ENCODE measurements at places on chromosomes 2 and 18.

- DNase-seq: no peak
Measured at GRCh38 chr18:77210249-77210648, 39.4 kb upstream of the GALR1 start.

GRCh38 chr2:145802133-145802532 lies 1282.2 kb upstream of the ZEB2 start:
- DNase-seq: no peak

GRCh38 chr2:109331081-109331480 lies 202.1 kb downstream of the SH3RF3 start:
- no peak for DNase-seq

DNA sequence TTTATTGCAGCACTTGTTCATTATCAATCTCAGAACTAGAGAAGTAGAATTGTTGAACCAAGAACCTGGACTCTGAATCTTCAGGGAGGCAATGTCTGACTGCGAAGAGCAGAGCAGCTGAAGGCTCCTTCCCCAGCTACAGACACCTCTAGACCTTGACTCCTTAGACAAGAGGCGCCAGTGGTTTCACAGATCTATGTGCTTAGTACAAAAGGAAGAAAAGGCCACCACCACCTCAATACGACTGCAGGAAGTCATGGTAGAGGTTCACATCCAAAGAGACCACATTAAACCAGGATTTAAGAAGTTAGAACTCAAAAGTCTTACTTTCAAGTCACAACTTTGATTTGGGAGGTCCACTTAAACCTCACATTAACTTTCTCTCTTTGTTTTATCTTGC lies 158.1 kb upstream of the VRK2 start:
- no peak for DNase-seq

GRCh38 chr2:177929662-177930522 lies 142.7 kb downstream of the PDE11A start:
- no peak for DNase-seq

GRCh38 chr2:129299756-129300155 lies 679.7 kb upstream of the RAB6C start:
- DNase-seq: no peak

DNA sequence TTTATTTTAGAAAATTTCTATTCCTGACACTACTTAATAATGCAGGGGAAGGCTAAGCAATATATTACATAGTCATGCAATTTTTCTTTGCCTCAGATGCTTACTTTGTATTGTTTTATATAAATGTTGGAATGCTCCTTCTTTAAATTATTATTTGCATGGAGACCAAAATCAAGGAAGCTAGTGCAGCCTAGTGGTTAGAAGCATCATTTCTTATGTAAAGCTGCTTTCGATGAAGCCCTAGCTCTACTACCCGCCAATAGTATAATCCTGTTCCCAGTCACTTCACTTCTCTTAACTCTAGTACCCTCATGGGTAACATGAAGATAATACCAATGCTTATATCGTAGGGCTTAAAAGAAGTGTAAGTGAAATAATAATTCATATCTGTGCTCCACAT lies 198.9 kb downstream of the LRATD1 start:
- no peak for DNase-seq

DNA sequence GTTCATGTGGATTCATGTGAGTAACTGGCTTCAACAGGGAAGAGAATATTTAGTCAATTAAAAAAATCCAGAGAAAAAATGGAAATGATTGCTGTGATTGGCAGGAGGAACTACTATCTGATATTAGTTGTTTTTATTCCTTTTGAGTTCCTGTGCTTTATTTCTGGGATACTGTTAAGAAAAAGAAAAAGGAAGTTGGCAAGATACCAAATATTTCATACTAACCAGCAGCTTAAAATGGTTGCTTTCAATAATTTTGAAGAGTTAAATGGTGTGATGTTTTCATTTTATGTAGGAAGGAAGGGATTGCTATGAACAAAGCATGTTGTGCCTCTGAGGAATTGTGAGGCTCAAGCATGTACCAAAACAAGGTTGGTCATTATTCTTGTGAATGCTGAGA lies 8.1 kb upstream of the MTX2 start:
- no peak for DNase-seq

DNA sequence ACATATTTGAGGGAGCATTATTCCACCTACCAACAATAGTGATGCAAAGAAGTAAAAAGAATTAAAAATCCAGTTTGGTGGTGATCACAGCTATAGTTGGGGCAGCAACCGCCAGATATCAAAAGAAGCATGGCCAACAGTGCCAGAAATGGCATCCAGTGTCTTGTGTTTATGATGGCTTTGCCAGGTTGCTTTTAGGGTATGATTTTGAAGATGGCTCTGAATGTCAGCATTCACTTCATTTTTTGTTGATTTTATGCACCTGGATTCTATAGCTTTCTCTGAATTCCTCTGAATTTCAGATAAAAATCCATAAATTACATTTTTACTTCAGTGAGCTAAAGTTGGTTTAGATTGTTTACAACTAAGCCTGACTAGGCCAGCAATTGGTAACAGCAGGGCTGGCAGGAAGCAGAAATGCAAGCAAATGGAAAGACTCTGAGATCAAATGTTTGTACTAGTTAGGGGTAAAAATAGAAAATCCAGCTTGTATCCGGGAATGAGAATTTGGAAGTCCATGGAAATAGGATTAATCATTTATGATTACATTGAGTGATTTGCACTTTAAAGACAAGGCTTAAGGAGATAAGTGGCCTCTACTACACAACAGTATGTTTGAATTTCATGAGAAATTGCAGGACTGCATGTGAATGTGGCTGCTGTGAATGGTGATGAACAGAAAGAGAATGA lies 40.4 kb downstream of the COL3A1 start:
- no peak for DNase-seq

DNA sequence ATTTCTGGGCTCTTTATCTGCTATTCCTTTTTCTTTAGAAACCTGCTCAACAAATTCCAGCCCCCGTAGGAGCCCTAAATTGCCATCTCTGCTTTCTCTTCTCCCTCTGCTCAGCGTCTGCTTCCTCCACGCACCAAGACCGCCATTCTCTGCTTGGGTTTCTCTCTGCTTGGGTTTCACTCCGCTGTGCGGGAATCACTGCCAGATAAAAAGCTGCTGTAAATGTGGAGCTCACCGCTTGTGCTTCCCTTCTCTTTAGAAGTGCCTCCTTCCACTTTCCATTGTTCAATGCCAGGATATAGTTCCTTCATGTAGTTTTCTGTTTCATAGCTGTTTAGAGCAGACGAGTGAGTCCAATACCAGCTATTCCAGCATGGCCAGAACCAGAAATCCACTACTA lies 45.9 kb downstream of the TMEM237 start:
- DNase-seq: no peak

GRCh38 chr2:196201229-196202009 lies 30.0 kb upstream of the STK17B start:
- DNase-seq: no peak

DNA sequence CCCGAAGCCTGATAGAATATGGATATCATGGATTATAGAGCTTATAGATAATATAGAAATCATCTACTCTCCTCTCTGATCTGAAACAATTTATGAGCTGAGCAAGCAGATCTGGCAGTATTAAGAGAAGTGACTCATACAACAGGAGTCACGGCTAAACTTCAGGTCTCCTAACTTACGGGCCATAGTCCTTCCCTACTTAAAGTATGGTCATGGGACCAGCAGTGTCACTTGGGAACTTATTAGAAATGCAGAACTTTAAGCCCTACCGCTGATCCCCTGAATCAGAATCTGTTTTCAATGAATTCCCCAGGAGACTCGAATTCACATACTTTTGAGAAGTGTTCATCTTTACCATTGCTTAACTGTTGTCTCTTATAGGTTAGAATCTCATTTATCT lies 195.7 kb upstream of the FANCL start:
- no peak for DNase-seq

GRCh38 chr2:228786901-228787300 lies 484.2 kb downstream of the PID1 start:
- no peak for DNase-seq

DNA sequence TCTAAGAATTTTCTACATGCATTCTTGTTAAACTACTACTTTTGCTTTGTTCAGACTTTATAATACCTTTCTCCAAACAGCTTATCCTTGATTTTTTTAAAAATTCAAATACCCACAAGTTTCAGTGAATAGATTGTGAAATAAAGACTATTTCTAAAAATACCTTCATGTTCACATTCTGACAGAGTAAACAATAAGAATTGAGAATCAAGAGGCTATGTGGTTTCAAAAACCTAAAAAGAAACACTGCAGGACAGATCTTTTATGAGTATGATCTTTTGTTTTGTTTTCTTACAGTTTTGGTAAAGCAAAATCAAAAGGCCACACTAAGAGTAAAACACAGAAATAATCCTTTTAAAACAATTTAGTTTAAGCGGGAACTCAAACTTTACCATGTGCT lies 21.2 kb downstream of the ALS2 start:
- no peak for DNase-seq

GRCh38 chr2:237996021-237996593 lies 29.3 kb downstream of the UBE2F start:
- DNase-seq: no peak

DNA sequence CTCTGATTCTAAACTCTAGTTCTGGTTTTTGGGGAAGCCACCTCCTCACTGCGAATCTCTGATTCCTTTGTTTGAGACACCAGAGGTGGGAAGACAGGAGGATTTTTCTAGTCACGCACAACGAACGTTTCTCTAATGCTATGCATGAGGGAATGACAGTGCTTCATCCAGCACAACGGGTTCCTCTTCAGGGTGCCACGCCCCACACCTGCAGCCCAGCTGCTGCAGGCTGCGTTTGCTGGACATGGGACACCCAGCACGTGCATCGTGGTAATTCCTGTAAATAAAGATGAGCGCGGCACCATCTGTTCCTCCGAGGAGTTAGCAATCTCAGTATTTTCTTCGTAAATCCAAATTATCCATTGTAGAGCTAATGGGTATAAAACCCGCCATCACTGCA lies 37.5 kb upstream of the TPO start:
- no peak for DNase-seq

- no peak for DNase-seq
Measured at GRCh38 chr2:63743982-63744966, 97.4 kb upstream of the UGP2 start.

- no peak for DNase-seq
Measured at GRCh38 chr18:58387716-58388115, 241.2 kb downstream of the ALPK2 start.

- no peak for DNase-seq
Measured at GRCh38 chr2:233600386-233600785, 17.0 kb upstream of the UGT1A8 start.

- DNase-seq: no peak
Measured at GRCh38 chr2:102046135-102046986, 54.6 kb downstream of the IL1R2 start.

DNA sequence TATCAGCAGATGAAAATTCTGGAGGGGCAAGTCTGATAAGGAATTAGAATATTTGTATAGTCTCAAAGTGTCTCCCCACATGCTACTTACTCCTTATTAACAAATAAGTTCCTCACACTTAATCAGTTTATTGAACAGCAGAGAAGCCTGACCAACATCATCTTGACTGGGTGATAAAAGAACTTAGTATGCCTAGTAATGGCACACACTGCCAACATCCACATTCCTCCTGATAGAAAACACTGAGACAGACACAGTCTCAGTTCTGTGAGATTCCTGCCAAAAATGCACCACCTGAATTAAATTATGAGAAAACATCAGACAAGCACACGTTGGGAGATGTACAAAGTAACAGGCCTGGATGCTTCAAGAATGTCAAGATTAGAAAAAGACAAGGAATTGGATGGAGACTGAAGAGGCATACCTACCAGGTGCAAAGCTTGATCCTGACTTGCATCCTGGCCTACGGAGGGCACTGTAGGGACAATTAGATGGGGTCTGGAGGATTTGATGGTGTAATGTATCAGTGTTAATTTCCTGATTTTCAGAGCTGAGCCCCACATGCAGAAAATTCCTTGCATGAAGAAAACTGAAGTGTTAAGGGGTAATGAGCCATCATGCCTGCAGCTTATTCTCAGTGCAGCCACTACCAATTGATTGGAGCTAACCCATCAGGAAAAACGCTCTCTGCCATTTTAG lies 200.4 kb upstream of the SH3BP4 start:
- no peak for DNase-seq

DNA sequence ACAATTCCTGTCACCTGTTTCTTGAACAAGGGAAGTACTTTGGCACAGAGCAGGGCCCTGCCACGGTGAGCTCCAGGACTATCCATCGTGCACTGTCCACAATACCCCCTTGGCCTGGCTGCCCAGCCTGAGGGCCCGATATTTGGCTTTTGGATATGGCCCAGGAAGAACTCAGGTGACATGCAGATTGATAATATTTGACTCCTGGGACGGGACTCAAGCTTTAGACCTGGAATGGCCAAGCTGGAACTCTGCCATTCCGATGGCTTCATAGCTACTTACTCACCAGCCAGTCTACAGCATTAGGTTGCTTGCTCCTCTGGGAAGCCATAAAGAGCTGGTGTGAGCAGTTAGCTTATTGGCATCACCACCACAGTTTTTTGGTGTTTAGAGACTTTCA lies 26.6 kb downstream of the EML6 start:
- no peak for DNase-seq

DNA sequence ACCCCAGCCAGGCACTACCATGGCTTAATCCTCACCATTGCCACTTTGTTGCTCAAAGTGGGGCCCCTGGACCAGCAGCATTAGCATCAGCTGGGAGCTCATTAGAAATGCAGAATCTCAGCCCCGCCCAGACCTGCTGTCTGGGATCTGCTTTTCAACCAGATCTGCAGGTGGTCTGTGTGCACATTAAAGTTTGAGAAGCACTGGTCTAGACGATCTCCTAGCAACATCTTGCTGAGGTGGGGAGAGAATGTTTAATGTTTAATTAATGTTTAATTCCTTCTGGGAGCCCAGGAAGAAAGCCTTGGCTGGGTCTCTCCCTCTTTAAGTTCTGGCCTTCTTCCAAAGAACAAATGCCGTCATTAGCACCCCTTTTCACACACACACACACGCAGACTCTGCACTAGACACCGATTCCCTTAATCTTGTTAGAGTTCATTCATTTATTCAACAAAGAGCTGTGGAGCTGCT lies 53.7 kb downstream of the EDAR start:
- DNase-seq: no peak

DNA sequence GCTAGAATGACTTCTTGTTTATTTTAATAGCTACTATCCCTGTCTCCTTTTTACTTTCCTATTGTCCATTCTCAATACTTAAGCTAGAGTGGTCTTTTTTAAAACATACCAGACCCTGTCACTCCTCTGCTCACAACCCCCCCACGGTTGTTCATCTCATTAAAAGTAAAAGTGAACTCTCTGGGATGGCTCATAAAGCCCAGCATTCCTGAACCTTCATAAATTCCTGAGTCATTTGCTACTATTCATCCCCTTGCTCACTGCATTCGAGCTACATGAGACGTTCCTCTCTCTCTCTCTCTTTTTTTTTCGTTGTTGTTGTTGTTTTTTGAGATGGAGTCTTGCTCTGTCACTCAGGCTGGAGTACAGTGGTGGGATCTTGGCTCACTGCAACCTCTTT lies 148.7 kb upstream of the DSEL start:
- no peak for DNase-seq

GRCh38 chr18:36187826-36188721 lies 777 bp downstream of the MOCOS start:
- no peak for DNase-seq

- DNase-seq: no peak
Measured at GRCh38 chr2:226730481-226730880, 69.1 kb downstream of the IRS1 start.
